ENCODE measurements at places on chromosomes 16 and 17. TPM values are rescaled to one million over a fixed set of nuclear protein-coding genes. Genes with fewer than 3 reads are reported as not detected.

- DNase-seq: no peak
These were observed at the start of gene MILR1 for GRCh38 chr17:64448665-64449512. Gene MILR1, plus strand, starts transcription at chr17:64449115. Its CDS starts 54 bp downstream, at chr17:64449169.

DNA sequence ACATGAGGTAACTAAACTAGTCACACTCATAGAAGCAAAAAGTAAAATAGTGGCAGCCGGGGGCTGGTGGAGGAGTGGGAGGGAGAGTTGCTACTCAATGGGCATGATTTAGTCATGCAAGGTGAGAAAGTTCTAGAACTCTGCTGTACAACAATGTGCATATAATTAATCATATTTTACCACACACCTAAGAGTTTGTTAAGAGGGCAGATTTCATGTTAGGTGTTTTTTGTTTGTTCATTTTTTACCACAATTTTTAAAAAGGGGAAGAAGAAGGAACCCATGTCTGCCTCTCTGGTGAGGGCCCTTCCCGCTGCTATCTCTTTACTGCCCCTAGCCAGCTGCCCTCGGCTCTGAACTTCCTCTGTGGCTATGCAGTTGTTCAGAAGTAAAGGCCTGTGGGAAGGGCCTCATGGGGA is 11.2 kb downstream of the CD300LB start:
- peak; percentile 87 for DNase-seq

The KRT36 gene
- total RNA-seq: not detected

DNA sequence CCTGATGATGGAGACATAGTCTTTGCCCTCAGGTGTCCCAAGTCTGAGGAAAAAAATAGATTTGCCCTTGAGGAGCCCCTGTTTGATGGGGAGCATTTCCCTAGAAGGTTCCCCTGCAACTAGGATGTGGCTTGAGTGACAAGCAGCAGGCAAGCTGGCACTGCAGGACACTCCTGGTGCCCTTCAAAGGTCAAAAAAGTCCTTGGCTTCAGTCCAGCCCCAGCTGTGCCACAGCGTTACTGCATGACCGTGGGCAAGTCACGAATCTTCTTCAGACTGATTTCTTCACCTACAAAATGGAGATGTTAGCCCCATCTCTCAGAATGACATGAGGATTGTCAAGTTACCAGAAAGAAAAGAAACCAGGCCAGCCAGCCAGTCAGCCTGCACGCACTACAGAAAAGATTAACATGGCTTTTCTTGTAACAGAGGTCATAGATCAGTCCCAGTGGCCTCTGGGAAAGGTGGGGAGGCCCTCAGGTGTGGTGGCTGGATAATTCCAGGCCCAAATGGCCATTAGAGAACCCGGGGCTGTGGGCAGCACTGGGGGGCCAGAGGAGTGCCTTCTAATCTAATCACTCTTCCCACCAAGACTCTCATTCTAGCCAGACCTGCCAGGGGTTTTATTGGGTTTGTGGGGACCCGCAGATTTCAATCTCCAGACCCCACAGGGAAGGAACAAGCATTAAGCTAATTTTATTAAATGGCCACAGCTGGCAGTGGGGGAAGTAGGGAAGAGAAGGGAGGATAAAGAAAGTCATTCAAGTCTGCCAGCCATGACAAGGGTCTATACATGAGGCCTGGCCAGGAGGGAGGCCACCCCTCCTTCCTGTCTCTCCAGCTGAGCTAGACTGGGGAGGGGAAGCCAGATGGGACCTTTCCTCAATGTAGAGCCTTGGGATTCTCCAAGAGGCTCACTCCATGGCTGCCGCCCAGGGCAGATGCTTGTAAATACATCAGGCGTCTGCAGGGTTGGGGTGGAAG is 9.7 kb upstream of the KIF18B start:
- peak; percentile 53 for DNase-seq

GRCh38 chr16:4060823-4061222 is 55.4 kb downstream of the ADCY9 start:
- DNase-seq: no peak

The RSKR gene
- total RNA-seq: 6.8 TPM

- no peak for DNase-seq
These were observed 5.2 kb downstream of the KCNG4 start for GRCh38 chr16:84234321-84235241.

The CARD14 gene
- not detected for total RNA-seq

DNA sequence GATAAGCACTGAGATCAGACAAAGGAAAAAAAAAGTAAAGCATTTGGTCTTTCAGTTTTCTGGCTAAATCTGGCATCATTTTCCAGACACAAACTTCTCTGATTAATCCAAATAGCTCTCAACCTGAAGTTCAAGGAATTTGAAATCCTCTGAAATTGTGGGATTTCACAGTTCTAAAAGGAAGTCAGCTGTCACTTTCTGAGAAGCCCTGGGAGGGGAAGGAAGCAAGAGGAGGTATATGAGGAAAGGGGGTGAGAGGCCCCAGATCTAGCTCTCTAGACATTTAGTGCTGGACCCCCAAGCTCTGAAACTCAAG is 17.5 kb upstream of the HOXB9 start:
- DNase-seq: no peak

DNA sequence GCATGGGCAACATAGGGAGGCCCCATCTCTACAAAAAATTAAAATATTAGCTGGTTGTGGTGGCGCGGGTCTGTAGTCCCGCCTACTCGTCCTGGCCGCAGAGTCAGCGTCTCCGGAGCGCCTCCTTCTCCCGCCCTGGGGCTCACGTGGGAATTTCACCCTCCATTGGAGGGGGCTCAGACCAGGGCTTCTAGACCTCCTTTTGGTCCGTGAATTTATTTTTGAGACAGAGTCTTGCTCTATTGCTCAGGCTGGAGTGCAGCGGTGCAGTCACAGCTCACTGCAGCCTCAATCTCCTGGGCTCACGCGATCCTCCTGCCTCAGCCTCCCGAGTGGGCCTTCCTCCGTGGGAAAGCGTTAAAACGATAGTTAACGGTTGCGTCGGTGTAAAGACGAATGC is 394 bp upstream of the NME4 start:
- DNase-seq: no peak

The PRMT7 gene
- 24.2 TPM for total RNA-seq

The TEX19 gene
- total RNA-seq: not detected

GRCh38 chr16:2181952-2182351 is 14.5 kb downstream of the CASKIN1 start:
- no peak for DNase-seq

- peak; percentile 88 for DNase-seq
These were observed 25.0 kb downstream of the TEX14 start for GRCh38 chr17:58666858-58667267.

GRCh38 chr17:70168044-70168976 is 1.0 kb upstream of the KCNJ2 start:
- peak; percentile 89 for DNase-seq

DNA sequence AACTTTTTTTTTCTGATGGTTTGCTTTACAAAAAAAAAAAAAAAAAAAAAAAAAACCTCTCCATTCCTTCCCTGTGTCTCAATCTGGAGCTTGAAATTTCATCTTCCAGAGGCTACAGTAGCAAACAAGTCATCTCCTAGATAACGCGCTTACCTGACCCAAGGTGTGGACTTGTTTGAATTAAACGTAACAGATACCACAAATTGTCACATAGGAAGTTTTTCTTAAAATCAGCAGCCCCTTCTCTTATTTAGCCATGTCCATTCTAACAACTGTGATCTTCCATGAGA is 2.0 kb downstream of the STAT5B start:
- DNase-seq: no peak

The KRT16 gene
- not detected for total RNA-seq

DNA sequence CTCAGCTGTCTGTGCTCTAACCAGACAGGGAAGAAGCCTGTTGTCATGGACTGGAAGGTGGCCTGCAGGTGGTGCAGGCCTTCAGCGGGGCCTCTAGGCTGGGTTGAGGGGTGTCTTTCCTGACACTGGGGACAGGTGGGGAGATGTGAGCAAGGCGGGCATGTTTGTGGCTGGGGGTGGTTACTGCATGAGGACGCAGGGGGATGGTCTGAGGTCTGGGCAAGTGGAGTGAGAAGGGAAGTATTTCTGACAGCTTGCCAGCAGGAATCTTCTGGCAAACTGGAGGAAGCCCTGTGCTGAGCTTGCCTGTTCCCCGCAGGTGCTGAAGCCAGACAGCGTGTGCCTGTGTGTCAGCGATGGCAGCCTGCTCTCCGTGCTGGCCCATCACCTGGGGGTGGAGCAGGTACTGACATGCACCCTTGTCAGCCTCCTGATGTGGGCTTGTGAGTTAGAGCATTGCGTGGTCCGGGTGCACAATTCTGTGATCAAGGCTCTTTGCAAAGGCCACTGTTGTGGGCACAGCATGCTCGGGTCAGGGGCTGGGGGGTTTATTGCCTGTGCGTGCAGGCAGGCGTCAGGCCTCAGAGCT is 36.2 kb downstream of the PRMT7 start:
- no peak for DNase-seq

The ZNF785 gene
- 6.7 TPM for total RNA-seq

GRCh38 chr17:38539386-38539785 is 66.4 kb downstream of the SRCIN1 start:
- DNase-seq: no peak

The AIPL1 gene
- total RNA-seq: not detected

The IL21R gene
- total RNA-seq: 1.4 TPM

DNA sequence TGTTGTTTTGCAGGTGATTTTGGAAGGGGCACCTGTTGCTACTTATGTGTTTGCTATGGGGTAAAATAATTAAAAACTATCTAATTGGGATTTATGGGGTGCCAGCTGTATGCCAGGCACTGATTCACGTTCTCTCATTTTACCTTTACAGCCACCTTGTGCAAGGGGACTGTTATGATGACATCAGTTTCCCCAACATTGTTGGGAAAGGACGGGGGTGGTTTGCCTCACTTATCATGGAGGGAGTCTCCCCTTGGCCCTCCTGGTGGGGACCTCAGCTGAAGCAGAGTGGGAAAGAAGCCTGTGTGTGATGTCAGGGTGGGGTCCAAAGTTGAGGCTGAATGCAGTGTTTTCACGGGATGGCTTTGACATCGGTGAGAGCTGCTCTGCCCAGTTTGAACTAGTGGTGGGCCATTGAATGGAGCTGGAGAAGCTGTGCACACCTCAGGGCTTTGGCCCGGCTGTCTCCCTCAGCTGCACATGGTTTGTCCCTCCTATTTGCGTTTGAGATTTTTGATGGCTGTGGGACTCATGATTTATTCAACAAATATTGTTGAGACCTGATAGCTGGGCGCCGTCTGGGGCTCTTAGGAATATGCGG is 36.1 kb downstream of the CMIP start:
- DNase-seq: no peak

The NPIPA2 gene
- 4.5 TPM for total RNA-seq

The MLLT6 gene
- 92.2 TPM for total RNA-seq

GRCh38 chr17:48791128-48792032 is 25.6 kb downstream of the TTLL6 start:
- no peak for DNase-seq

DNA sequence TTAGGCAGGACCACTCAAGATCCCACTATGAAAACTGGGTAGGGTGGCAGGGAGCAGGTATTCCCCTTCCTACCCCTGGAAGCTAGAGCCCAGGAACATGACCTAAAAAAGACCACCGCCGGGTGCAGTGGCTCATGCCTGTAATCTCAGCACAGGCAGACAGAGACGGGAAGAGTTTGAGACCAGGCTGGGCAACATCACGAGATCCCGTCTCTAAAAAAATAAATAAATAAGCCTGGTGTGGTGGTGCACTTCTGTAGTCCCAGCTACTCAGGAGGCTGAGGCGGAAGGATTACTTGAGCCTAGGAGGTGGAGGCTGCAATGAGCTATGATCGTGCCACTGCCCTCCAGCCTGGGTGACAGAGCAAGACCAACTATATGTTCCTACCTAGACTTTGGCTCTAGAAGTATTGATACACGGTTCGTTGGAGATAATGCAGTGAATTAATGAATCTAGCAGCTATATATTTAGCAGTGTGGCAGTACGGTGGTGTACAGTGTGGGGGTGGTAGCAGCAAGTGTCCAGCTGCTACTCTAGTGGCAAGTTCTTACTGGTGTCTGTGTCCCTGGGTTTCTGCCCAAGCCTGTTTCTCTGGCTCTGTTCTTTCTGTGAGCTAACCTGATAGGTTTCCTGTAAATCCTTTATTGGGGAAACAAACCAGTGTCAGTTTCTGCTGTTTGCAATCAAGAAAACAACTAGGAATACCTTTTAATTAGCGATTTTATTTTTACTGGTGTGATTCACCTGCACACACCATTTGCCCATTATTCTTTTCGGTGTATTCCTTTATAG is 3.3 kb upstream of the USP31 start:
- DNase-seq: no peak

- DNase-seq: no peak
These were observed 8.1 kb upstream of the KREMEN2 start for GRCh38 chr16:2955779-2956578.

Data from cardiac septum (tissue), 1 donor.